Sigmoid colon (tissue), 7 donors: ENCODE measurements at places on chromosomes 1 and 21.
A peak's percentile ranks its signal among the peaks of the same experiment; 100 is the strongest.

GRCh38 chr1:205214756-205215155, 3.3 kb upstream of the DSTYK start:
- DNase-seq: no peak

- DNase-seq: peak; percentile 29
Observed at GRCh38 chr1:30683699-30684098, 39.7 kb downstream of the MATN1 start.

GRCh38 chr1:93575621-93576284, 105.9 kb downstream of the BCAR3 start:
- DNase-seq: no peak

DNA sequence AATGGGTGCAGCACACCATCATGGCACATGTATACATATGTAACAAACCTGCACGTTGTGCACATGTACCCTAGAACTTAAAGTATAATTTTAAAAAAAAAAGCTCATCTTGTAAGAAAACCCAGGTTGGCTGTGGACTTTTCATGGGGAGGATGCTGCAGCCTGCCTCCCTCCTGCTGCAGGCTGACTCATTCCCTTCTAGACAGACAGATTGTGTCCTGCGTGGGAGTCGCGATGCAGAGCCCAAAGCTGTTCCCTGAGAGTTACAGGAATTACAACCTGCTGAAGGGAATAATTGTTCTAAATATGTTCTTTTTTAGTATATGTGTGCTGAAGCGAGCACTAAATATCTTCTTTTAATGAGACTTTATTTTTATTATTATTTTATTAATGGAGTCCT, 93.2 kb downstream of the TBX19 start:
- no peak for DNase-seq

DNA sequence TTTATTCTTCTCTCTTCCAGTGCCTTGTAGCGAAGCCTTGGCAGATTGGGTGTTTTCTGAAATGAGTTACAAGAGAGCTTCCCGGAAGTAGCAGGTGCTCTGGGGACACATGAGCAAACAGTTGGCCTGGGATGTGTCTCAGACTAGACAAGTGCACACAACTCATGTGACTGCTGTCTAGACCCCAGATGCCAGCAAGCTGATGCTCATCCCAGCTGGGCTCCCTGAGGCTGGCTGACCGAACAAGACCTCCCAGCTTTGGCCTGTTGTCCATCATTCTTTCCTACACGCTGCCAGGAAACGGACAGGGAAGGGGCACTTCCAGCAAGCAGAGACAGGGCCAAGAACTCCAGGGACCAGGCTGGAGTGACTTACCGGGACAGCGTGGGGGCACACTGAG, 18.7 kb upstream of the CSF1 start:
- DNase-seq: no peak

- DNase-seq: no peak
Observed at GRCh38 chr1:6168947-6169586, 11.1 kb downstream of the CHD5 start.

- DNase-seq: no peak
Observed at GRCh38 chr21:34724857-34725195, 56.0 kb downstream of the CLIC6 start.

GRCh38 chr1:28811766-28812668, at the start of gene OPRD1:
TSS of gene OPRD1 (plus strand) at chr1:28812170. CDS start at chr1:28812384, 214 bp downstream.
- no peak for DNase-seq

DNA sequence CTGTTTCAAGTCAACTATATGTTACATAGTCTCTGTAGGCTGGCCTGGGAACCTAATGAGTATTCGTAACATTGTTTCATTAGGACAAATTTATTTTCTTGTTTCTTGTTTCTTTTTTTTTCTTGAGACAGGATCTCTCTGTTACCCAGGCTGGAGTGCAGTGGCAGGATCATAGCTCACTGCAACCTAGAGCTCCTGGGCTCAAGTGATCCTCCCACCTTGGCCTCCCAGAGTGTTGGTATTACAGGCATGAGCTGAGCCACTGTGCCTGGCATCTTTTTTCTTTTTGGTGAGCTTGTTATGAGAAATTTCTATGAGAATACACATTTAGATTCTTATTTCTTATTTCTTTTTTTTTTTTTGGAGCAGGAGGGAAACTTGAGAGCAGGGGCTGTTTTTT, 6.8 kb downstream of the CENPS start:
- no peak for DNase-seq

DNA sequence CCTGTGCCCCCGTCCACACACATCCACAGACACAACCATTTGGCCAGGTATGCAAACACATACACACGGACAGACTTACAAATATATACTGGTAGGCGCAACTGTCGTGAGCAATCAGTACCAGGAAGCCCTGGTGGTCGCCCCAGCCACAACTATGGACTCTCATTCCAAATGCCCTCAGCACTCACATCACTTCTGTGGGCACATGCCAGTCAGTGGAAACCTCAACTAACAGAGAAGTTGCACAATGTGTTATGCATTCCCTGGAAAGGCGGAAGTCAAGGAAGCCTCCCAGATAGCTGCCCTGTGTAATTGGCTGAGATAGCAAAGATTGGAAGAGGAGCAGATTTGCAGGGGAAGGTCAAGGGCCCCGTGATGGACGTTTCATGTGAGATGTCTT, 1.4 kb upstream of the HEYL start:
- no peak for DNase-seq

DNA sequence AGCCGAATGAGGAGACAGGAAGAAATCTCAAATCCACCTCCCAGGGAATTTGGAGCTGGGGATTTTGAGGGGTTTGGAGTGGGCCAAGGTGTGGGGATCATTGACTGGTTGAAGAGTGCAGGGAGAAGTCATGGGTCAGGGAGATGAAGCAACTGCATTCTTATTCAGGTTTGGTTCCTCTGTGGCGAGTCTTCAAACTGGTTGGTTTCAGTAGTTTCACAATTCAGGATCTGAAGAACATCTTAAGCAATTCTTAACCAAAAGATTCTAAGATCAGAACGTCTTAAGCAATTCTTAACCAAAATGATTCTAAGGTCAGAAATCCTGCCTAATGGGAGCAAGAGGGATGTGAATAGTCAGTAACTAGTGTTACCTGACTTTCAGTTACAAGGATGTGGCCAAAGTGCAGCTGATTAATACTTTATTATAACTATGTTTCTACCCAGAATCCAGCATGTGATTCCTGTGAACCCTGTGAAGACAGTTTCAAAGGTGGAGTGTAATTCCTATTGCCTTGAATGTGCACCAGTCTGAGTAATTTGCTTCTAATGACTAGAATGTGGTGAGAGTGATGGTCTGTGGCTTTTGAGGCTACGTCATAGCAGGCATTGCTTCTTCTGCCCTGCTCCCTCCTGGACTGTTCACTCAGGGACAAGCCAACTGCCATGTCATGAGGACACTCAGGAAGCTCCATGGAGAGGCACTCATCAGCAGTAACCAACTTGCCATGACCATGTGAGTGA, 61.2 kb downstream of the OLFML3 start:
- DNase-seq: no peak

- no peak for DNase-seq
Observed at GRCh38 chr1:170853302-170853701, 82.0 kb upstream of the MROH9 start.

- no peak for DNase-seq
Observed at GRCh38 chr1:111789666-111790316, 34.1 kb downstream of the DDX20 start.

- no peak for DNase-seq
Observed at GRCh38 chr1:2492091-2492490, 16.0 kb downstream of the PLCH2 start.

DNA sequence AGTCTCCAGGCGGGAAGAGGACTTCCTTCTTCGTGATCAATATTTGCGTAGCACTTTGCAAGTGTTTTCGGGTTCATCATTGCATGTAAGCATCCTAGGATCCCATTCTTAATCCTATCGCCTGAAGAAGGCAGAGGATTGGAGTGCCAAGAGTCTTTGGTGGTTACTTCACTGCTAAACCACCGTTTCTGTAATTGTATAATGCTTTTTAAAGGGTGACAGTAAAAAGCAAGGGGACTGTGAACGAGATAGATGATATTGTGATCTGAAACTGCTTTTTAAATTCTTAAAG, 345 bp upstream of the ALDH9A1 start:
- no peak for DNase-seq

DNA sequence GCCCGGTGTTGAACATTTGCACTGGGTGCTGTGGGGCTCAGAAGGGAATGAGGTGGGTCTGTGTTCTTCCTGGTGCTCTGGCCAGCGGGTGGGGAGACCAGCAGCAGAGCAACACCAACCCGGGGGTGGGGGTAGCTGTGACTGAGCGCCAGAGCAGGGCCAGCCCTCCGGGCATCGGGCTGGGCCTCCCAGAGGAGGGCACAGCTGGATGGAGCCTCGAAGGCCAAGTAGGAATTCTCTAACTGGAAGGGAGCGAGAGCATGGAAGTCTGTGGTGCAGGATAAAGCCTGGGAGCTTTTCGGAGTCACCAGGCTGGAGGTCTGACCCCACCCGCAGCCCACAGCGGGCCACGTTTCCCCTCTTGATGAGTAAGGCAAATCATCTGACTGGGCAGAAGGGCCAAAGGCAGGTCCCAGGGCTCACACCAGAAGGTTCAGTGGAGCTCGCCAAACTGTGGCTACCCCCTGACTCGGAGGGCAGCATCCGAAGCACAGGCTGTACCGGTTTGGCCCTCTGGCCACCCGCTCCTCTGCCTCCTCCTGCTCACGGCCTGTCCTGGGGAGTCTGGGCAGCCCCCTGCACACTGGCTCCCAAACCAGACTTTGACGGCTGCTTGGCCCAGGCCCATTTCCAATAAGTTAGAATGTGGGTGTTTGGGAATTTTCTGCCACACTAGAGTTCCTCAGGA, 18.8 kb downstream of the SLC1A7 start:
- DNase-seq: peak; percentile 91

- DNase-seq: no peak
Observed at GRCh38 chr1:174165471-174166137, 6.3 kb downstream of the RABGAP1L start.

DNA sequence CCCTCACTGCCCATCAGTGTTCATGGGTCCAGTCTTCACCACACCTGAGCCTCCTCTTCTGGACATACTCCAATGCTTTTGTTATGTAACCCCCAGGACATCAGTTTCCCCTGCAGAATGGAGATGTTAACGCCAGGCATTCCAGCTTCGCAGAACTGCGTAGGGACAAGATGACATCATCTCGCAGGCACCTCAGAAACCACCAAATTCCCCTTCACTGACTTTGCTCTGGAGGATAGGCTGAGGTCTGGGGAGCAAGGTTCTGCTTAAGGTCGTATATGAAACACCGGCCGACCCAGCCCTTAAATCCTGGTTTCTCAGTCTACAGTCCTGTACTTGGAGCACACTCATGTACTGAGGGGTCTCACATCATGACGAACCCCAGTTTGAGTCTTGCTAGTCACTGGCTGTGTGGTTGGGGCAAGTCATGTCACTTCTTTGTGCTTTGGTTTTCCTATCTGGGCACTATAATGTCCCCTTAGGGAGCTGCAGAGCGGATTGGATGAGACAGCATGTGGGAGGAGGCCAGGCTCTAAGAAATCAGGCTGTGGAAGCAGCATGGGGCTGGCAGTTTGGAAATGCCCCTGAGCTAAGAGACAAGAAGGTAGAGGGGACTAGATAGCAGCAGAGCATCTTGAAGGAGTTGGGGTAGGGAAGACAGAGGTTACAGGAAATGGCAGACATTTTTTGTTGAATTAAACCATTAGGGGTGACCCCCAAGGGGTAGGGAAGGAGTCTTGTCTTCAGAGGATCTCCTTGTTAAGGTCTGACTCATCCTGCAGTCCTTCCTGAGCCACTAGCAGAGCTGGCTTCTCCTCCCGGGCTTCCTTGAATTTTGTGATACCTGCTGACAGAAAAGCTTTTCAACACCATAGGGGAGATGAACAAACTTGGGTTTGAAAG, 138.3 kb downstream of the FOXD2 start:
- DNase-seq: no peak

DNA sequence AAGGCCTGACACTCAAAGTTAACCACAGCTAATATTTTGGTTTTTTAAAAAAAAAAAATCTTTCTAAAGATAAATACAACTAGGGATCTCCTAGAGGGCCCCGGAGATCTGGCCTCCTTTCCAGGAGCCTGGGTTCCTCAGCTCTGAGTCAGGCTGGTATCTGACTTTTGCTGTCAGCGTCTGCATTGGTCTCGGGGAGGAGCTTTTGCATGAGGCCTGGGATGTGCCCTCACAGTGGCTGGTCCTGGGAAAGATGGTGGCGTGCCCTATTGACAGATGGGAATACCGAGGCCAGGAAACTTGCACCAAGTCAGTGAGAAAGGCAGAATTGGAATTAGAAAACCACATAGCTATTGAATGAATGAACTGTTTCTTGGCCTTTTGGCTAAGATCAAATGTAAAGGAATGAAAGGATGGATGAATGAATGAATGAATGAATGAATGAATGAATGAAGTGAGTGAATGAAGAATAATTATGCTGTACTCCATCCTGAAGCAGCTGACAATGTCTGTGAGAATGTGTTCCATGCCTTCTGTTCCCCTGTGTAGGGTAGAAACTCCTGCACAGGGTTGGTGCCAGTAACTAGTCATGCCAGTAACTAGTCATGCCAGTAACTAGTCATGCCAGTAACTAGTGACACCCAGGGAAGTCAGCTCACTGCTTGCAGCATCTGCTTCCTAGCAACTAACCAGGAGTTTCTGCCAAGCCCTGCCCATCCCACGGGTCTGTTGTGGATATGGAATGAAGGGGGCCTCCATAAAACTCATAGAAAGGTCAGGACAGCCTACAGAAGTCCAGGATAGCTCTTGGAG, 242.5 kb upstream of the VAMP3 start:
- no peak for DNase-seq
